DMS79 (cell line): ENCODE measurements at places on chromosomes 13 and 19.

GRCh38 chr19:926589-927350, 935 bp downstream of the ARID3A start:
- DNase-seq = no peak

DNA sequence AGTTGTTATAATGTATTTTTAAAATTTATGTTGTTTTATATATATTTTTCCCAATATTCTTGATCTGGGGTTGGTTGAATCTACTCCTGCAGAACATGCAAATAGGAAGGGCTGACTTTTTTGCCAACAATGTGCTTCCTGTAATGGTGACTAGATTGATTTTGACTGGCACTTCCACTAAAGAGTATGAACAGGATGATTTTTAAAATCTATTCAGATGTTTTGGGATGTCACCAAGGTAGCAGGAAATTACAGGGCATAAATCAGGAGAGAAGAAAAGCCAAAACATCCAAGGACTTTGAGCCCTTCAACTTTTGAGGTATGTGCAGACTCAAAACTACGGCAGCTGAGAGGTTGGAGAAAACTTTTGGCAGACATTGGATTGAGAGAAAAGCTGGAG, 1047.6 kb downstream of the SLITRK5 start:
- DNase-seq = no peak

DNA sequence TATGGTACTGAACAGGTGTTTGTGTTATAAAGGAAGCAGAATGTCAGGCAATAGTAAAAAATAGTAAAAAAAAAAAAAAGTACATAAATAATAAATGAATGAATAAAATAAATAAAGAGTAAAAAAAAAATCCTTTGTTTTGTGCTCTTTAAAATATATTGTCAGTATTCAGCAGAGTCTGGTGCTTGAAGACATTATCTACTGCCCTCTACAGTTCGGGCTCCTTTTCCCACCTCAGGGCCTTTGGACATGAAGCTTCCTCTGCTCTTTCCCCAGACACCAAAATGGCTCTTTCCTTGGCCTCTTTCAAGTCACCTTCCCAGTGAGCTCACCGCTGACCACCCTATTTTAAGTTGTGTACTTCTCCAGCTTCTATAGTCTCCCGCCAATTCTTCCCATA, 137.5 kb downstream of the TNFRSF19 start:
- no peak for DNase-seq

- no peak for DNase-seq
Measured at GRCh38 chr19:49071860-49072547, 495 bp downstream of the KCNA7 start.

- DNase-seq = no peak
Measured at GRCh38 chr13:32016631-32017030, 14.9 kb upstream of the FRY start.

- no peak for DNase-seq
Measured at GRCh38 chr13:59680429-59681024, 483.2 kb downstream of the DIAPH3 start.

- DNase-seq = no peak
Measured at GRCh38 chr13:79724348-79725103, 243.6 kb downstream of the NDFIP2 start.

- no peak for DNase-seq
Measured at GRCh38 chr13:112657850-112658445, 31.9 kb upstream of the ATP11A start.

DNA sequence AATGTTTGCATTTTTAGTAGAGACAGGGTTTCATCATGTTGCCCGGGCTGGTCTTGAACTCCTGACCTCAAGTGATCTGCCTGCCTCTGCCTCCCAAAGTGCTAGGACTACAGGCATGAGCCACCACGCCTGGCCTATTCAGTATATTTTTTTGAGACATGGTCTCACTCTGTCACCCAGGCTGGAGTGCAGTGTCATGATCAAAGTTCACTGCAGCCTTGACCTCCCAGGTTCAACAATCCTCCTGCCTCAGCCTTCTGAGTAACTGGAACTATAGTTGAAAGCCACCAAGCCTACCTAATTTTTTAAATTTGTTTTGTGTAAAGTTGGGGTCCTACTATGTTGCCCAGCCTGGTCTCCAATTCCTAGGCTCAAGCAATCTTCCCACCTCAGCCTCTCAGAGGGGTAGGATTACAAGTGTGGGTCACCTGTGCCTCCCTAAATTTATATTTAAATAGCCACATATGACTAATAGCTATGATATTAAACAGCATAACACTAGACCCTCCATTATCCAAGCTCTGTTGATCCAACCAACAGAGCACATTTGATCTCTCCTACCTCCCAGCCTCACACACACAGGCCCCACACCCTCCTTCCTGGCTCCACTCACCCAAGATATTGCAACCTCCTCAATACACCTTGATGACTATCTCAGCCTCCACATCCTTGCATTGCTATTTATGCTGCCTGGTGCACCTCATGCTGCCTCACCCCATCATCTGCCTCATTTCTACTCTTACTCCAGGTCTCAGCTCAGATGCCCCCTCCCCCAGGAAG, 2.1 kb upstream of the CEACAM19 start:
- no peak for DNase-seq
